ENCODE measurements at places on chromosomes 5 and 9.

- DNase-seq: no peak
Observed at GRCh38 chr9:136651860-136652259, 10.9 kb upstream of the EGFL7 start.

- DNase-seq: no peak
Observed at GRCh38 chr5:79962575-79963222, 28.4 kb downstream of the MTX3 start.

DNA sequence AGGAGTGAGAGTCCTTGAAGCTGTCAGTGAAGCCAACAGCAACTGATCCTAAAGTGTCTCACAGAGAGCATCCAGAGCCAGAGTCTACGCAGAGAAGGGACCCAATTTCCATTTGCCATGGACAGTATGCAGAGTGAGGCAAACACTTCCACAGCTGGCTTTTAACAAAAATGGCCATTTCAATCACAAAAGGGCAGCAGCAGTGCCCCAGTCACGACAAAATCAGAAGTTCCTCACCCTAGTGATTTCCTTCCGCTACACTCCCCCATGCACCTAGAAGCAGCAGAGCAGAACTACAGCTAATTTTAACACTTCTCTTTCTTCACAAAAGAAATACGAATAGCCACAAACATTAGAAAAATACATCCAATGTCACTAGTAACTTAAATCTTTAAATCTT, 27.9 kb downstream of the FBXW11 start:
- no peak for DNase-seq

- DNase-seq: no peak
Observed at GRCh38 chr5:14235872-14236271, 92.7 kb downstream of the TRIO start.

DNA sequence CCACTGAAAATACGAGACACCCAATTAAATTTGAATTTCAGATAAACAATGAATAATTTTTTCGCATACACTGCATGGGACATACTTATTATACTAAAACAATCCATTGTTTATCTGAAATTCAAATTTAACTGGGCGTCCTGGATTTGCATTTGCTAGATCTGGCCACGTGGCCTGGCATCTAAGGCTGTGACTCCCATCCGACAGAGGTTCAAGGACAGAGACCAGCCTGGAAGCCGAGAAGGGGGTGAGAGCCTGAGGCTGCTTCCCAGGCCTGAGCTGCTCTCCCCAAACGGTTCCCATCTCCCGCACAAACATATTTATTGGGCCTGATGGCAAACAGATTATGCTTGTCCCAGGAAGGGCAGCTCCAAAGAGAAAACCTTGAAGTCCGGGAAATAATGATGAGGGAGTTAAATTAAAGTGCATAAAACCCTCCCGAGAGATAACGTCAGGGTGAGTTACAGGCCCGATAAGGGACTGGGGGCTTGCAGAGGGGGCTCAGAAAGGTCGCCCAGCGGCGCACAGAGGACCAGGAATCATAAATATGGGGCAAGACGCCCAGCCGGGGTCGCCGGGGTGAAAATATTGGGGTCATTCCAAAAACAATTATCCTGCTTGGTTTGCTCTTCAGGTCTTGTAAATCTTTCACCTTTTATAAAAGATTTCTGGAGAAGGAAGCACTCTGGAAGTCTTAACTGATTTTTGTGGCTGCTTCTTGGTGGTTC, 163.7 kb downstream of the GAPVD1 start:
- DNase-seq: no peak

- no peak for DNase-seq
Observed at GRCh38 chr5:133818031-133818431, 150.4 kb downstream of the C5orf15 start.

DNA sequence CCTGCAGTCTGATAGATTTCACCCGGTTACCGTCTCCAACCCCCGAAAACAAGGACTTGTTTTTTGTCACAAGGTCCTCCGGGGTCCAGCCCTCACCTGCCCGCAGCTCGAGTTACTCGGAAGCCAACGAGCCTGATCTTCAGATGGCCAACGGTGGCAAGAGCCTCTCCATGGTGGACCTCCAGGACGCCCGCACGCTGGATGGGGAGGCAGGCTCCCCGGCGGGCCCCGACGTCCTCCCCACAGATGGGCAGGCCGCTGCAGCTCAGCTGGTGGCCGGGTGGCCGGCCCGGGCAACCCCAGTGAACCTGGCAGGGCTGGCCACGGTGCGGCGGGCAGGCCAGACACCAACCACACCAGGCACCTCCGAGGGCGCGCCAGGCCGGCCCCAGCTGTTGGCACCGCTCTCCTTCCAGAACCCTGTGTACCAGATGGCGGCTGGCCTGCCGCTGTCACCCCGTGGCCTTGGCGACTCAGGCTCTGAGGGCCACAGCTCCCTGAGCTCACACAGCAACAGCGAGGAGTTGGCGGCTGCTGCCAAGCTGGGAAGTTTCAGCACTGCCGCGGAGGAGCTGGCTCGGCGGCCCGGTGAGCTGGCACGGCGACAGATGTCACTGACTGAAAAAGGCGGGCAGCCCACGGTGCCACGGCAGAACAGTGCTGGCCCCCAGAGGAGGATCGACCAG, 121.3 kb downstream of the DAB2IP start:
- DNase-seq: no peak

Data from stimulated activated CD8-positive, alpha-beta memory T cell treated with anti-CD3 and anti-CD28 coated beads, Interleukin-2, amount 100 ng/mL, for 1 hour (primary cell).